ENCODE measurements at places on chromosomes 11 and 22.

- DNase-seq = no peak
Measured at GRCh38 chr11:59501931-59502330, 1.4 kb upstream of the OR4D11 start.

- DNase-seq = no peak
Measured at GRCh38 chr11:68438658-68439259, 21.8 kb upstream of the PPP6R3 start.

DNA sequence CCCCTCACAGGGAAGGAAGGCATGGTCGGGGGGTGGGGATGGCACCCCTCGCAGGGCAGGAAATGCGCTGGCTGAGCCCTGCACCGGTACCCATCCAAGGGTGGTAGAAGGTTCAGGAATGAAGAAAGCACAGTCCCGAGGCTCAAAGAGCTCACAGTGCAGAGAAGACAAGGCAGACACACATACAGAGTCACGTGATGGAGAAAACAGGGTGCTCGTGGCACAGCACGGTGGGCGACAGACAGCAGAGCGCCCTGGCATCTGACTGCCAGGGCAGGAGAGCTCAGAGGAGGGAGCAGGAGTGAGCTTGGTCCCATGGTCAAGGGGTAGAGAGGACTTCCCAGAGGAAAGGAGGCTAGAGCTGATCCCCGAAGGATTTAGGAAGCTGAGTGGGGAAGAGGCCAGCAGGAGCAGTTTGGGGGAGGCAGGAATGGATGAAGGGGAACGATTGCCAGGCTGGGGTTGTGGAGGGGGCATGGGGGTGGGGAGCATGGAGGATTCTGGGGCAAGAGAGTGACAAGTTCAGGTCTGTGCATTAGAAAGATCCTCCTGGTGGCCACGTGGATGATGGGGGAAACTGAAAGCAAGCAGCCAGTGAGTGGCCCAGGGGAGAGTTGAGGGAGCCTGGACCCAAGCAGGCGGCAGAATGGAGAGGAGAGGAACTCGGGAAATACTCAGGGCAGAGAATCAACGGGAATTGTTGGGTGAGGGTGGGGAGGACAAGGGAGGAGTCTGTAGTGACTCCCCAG is 43.9 kb downstream of the PDE2A start:
- DNase-seq = no peak

GRCh38 chr22:32958001-32958400 is 100.2 kb downstream of the SYN3 start:
- DNase-seq = no peak
